ENCODE measurements at places on chromosomes 16 and 17. TPM values are rescaled to one million over a fixed set of nuclear protein-coding genes. Genes with fewer than 3 reads are reported as not detected.

Gene TPSD1
- not detected for polyA plus RNA-seq

DNA sequence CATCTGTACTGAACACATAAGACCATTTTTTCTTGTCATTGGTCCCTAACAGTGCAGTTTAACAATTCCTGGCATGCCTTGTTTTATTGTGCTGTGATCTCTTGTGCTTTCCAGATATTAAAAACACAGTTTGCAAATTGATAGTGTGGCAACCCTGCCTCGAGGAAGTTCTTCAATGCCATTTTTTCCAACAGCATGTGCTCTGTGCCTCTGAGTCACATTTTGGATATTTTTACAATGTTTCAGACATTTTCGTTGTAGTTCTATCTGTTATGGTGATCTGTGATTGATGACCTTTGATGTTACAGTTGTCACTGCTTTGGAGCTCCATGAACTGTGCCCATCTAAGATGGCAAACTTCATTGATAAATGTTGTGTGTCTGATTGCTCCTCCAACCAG, 66.2 kb downstream of the GOSR1 start:
- DNase-seq: peak; percentile 27

- DNase-seq: no peak
Observed at GRCh38 chr16:19913340-19913645, 28.6 kb upstream of the GPRC5B start.

DNA sequence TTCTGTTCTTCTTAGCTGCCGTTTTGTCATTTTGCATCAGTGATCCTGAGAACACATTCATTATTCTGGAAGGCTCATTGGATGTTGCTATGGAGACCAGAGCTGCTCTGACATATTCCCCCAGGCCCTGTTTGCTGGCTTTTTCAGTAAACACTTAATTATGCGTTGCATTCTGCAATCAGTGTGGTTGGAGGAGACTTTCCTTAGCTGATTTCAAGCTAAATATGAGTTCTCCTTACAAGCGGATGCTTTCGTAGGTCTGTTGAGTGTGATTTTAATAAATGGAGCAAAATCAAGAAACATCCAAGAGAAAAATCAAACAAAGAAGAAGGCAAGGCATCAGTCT, 38.2 kb upstream of the NUDT7 start:
- DNase-seq: no peak

Gene B4GALNT2
- polyA plus RNA-seq: 0.12 TPM

DNA sequence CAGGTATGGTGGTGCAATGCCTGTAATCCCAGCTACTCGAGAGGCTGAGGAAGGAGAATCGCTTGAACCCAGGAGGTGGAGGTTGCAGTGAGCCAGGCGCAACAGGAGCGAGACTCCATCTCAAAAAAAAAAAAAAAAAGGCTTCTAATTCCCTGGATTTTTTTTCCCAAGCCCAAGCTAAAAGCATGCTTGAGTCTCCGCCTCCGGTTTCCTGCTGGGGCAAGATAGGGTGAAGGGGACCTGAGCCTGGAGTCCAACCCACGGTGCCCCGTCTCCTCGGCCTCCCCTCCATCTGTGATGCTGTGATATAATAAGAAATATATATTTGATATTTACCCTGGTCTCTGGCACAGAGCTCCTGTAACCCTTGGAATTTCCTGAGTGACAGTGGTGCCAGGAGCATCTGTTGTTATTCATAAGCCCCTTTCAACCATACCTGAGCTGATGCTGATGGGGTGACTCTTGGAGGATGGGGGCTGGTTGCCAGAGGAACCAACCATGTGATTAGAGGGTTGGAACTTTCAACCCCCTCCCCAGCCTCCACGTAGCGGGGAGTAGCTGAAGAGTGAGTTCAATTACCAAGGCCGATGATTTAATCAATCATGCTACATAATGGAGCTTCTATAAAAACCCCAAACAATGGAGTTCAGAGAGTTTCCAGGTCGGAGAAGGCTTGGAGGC, 12.8 kb upstream of the TNK1 start:
- no peak for DNase-seq

Gene TERB1
- 0.07 TPM for polyA plus RNA-seq

- no peak for DNase-seq
Observed at GRCh38 chr17:32658470-32659418, 172.0 kb downstream of the CDK5R1 start.

GRCh38 chr16:12160249-12160648, 183.7 kb downstream of the SNX29 start:
- DNase-seq: no peak

GRCh38 chr17:41334385-41335305, 16.0 kb downstream of the KRT33A start:
- DNase-seq: no peak

- no peak for DNase-seq
Observed at GRCh38 chr16:27719106-27719445, 169.1 kb downstream of the KATNIP start.

DNA sequence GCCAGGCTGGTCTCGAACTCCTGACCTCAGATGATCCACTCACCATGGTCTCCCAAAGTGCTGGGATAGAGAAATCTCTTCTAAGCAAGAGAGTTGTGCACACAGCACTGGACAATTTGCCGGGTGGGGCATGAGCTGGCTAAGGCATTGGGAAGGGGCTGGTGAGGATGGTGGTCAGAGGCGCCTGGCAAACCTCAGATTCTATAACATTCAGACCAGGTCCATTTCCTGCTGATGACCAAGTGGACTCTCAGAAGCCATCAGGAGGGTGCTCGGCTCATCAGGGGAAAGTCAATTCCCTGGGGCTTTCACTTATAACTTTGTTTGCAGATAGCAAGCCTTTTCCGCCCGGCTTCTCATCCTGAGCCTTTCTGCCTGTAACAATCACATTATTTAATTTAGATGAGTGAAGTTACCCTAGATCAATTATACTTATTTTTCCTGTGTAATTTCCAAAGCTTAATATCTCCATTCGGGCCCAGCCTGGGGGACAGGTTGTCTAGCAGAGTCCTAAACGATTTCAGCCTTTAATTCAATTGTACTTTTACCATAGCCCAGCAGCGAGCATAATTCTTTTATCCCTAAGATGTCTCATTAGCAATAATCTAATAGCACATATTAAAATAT, 15.0 kb upstream of the SLC6A2 start:
- no peak for DNase-seq

Gene OR2C1
- polyA plus RNA-seq: 0.17 TPM
